Fibroblast of the aortic adventitia (primary cell): ENCODE measurements at places on chromosomes 11 and 22. TPM values are rescaled to one million over a fixed set of nuclear protein-coding genes. Genes with fewer than 3 reads are reported as not detected.

Gene SYT7
- total RNA-seq, result 7.0 and 112 TPM in 2 replicates

Gene TUBA8
- 0.72 TPM in 1 of 2 replicates, not detected in the other for total RNA-seq

Gene USH1C
- total RNA-seq, result not detected in 2 replicates

Gene OR5A1
- not detected in 2 replicates for total RNA-seq

Gene RIBC2
- total RNA-seq, result 5.7 TPM in 1 of 2 replicates, not detected in the other

Gene NCAM1
- total RNA-seq, result 3.0 and 23.6 TPM in 2 replicates

Gene PRRG4
- 0.36 and 0.49 TPM in 2 replicates for total RNA-seq

Gene SPI1
- not detected in 2 replicates for total RNA-seq
